ENCODE measurements at places on chromosomes 6 and 20. TPM values are rescaled to one million over a fixed set of nuclear protein-coding genes. Genes with fewer than 3 reads are reported as not detected.

Gene FRK
- total RNA-seq, result 0.16 TPM

Gene SLA2
- not detected for total RNA-seq

Gene ABHD16A
- total RNA-seq, result 19.4 TPM

Gene IL17A
- total RNA-seq, result not detected

Gene CYP24A1
- total RNA-seq, result not detected

Gene ALDH8A1
- 0.10 TPM for total RNA-seq

Gene ATP6V1G2
- total RNA-seq, result 3.4 TPM

Gene CLDN20
- total RNA-seq, result not detected

Gene KIF13A
- total RNA-seq, result 11.3 TPM

Gene DNAH8
- total RNA-seq, result not detected

Gene TP53TG5
- total RNA-seq, result not detected

Gene NFATC2
- total RNA-seq, result not detected

Gene MAP7
- not detected for total RNA-seq

Gene CFB
- total RNA-seq, result 2.2 TPM

Gene ADGRF5
- total RNA-seq, result not detected

Gene FAM209B
- not detected for total RNA-seq

Gene IP6K3
- total RNA-seq, result not detected

DNA sequence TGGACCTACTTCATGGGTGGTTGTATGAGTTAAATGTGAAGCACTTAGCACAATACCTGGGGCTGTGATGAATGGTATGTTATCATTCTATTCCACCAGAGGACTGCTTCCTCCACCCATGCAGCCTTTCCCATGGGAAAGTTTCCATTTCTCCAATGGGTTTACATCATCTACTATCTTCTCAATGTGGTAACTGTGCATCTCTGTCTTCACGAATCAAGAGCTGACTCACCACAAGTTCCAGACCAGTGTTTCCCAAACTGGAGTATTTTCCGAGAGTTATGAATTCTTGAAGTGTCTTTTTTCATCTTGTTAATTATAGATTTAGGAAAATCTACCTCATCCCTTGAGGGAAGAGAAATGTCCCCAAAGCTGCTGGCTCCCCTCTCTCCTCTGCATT lies 182.8 kb downstream of the UNC5CL start:
- no peak for DNase-seq

GRCh38 chr20:17627101-17627955 lies 54.7 kb downstream of the RRBP1 start:
- DNase-seq, result no peak

GRCh38 chr20:2750491-2751251 lies 49.8 kb downstream of the CPXM1 start:
- DNase-seq, result no peak

GRCh38 chr20:62409931-62410745 lies 3.1 kb upstream of the CABLES2 start:
- peak; percentile 42 for DNase-seq

- DNase-seq, result peak; percentile 87
These were observed 99.1 kb downstream of the HIVEP2 start for GRCh38 chr6:142845624-142846458.

DNA sequence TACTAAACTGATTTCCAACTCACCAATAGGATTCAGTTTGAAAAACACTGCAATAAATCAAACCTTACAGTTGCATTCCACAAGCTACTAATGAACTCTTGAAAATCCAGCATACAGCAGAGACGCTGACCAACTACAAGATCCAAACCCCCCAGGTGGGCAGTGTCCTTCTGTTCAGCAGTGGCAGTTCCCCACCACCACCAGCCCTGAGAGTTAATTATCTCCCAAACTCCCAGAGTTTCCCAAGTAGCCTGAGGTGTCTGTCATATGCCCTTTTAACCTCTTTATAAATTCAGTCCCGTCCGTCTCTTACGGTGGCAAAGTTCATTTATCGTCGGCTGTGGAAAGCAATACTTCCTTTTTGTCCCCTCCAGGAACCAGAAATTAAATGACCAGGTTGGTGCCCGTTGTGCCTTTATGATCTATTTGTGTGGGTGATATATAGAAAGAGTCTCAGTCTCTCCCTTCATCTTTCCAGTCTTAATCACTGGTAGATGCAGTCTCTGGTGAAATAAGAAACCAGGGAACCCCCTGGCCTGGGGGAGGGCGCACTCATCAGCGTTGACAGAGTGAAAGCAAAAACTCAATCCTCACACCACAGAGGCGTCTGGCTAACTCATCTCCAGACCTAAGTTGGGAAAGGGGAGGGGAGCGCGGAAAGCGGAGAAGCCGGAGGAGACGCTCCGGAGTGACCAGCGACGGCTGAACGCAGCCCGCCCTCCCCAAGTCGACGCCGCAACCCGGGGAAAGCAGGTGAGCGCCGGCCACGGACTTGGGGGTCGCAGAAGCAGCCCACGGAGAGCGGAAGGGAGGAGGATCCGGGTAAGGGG lies 717 bp downstream of the MRPL14 start:
- DNase-seq, result peak; percentile 91

DNA sequence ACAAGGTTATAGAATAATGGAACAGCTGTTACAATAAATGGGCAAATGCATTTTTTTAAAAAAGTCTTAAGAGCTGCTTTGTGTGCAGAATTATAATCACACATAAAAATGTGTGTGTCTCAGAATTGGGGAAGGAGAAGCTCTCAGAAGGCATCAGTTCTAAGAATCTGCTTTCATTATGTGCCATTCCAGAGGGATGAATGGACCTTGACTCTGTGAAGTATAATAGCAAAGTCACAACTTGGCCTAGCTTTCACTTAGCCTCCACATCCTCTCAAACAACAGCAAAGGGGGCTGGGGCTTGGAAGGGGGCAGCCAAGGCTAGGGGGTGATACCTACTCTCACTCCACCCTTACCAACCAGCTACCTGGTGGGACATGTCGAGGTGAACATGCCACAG lies 265.0 kb downstream of the CDC5L start:
- DNase-seq, result no peak

DNA sequence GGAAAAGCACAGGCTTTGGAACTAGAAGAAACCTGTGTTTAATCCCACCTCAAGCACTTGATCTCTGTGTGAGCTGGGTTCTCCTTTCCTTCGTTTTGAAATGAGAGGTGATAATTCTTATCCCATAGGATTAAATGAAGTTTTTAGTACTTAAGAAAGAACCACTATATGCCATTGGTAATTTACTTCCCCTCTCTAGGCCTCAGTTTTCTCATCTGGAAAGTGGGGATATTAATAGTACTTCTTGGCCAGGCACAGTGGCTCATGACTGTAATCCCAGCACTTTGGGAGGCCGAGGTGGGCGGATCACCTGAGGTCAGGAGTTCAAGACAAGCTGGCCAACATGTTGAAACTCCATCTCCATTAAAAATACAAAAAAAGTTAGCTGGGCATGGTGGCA lies 14.1 kb downstream of the REM1 start:
- DNase-seq, result no peak

- DNase-seq, result no peak
These were observed 204.7 kb upstream of the RNF217 start for GRCh38 chr6:124757560-124757959.

DNA sequence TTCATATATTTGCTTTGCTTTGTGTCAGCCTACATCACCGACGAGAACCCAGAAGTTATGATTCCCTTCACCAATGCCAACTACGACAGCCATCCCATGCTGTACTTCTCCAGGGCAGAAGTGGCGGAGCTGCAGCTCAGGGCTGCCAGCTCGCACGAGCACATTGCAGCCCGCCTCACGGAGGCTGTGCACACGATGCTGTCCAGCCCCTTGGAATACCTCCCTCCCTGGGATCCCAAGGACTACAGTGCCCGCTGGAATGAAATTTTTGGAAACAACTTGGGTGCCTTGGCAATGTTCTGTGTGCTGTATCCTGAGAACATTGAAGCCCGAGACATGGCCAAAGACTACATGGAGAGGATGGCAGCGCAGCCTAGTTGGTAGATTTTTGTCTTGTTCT lies 28.5 kb downstream of the DSE start:
- no peak for DNase-seq

DNA sequence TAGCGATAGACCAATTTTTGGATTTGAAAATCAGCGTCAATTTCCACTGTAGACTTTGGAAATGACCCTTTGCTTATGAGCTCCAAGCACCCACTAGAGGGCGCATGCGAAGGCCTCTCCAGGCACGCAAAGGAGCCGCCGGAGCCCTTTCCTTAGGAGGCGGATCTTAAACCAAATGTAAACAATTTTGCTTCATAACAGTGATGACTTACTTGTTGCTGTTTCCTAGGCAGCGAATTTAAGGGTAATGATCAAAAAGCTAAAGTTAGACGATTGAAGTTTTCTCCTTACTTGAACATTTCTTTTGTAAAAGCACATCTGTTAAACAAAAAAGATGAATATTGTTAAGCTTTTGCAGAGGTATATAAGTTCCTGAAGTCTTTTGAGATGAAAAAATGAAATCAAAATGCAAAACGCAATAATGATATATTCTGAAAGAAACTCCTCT lies 29.2 kb upstream of the EXOC2 start:
- DNase-seq, result peak; percentile 69

DNA sequence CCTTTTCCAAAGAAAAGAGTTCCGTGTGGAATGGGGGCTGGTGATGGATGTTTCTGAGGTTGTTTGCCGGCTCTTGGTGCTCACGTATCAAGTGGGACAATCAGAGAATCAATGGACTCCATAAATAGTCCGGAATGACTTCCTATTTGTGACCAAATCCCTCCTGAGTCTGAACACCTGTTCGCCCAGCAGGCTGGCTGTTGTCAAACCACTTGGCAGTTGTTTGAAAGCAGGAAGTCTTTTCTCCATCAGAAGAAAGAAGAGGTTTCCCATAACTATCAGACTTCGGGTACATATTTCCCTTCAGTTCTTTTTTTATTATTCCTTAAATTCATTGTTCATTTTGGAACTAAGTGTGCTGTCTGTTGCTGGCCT lies 154.7 kb upstream of the RIN2 start:
- DNase-seq, result no peak

GRCh38 chr6:109434456-109434855 lies 6.0 kb downstream of the PPIL6 start:
- no peak for DNase-seq

- no peak for DNase-seq
These were observed 50.3 kb downstream of the ANKRD6 start for GRCh38 chr6:89483111-89483720.

DNA sequence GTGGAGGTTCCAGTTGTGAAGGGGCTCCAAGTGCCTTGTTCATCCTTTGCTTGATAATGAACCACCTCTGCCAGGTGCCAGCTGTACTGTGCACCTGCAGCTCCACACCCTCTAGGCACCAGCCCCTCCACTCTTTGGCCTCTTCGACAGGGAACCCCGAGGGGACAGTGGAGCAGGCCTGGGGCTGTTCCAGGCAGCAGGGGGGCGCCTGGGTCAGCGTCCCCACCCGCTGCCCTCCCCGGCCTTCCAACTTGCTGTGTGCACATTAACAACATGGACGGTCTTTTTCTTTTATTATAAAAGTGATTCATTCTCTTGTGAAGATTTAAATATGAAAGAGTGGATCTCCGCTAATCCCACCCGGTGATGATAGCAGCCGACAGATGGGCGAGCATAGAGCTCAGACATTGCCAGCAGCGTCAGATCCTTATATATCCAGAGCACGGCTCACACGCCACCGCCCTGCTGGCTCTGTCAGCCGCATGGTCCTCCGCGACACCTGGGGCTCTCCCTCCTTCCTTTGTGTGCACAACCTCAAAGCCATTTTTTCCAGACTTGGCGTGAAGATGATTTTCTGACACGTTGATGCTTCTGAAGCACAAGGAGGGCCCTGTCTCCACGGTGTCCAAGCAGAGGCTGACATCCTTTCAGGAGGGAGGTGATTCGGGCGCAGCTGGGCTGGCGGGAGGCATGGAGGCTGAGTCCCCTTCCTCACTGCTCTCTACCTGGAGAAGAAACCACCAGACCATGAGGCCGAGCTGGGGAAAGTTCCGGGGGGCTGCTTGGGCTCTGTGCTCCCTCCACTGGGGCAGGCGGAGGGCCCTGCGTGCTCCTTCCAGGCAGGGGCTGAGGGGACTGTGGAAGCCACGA lies 22.2 kb upstream of the MRGBP start:
- DNase-seq, result no peak

GRCh38 chr20:2889209-2889608 lies 15.9 kb downstream of the PTPRA start:
- DNase-seq, result no peak

GRCh38 chr6:45741437-45742171 lies 274.1 kb downstream of the CLIC5 start:
- peak; percentile 10 for DNase-seq

DNA sequence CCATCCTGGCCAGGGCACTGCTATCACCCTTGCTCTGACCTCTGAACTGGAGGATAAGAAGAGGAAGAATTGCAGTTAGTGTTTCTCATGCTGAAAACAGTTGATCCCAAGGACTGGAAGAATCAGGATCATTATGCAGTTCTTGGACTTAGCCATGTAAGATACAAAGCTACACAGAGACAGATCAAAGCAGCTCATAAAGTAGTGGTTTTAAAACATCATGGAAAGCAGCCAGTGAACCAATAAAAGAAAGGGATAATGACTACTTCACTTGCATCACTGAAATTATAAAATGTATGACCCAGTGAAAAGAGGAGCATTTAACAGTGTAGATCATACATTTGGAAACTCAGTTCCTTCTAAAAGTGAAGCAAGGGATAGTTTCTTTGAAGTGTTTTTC lies 47.7 kb downstream of the DNAH8 start:
- no peak for DNase-seq

GRCh38 chr6:36376742-36377141 lies 10.7 kb downstream of the ETV7 start:
- no peak for DNase-seq

GRCh38 chr6:28345201-28345600 lies 4.5 kb upstream of the ZKSCAN3 start:
- no peak for DNase-seq

DNA sequence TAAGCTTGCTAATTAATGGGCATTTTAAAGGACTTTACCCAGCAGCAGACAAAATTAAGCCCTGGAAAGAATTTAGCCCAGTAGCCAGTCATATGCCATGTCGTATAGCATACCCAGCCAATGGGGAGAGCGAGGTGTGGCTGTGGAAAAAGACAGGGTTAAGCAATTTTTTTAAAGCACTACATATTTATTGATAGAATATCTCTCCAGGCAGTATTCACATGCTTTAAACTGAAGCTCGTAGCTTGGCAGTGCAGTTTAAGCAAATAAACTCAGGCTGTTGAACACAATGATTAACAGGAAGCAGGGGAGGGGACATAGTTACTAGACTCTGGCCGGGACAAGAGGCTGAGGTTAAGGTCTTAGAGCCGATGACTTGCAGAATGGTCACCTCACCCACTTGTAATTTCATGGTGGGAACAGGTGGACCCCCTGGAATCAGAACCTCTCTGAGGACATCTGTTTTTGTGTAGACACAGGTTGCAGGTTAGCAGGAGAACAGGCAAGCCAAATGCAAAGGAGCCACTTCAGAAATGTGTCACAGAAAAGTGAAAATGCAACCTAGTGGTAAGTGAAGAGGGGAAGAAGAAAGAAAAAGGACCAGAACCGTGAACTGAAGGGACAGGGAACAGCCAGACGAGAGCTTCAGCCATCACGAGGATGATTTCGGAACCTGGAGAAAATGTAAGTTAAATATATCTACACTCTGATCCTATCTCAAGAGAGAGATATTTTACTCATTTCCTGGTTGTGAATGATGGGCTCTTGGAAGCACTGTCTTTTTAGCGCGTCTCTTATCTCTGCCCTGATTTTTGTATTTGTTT lies 7.2 kb downstream of the GCNT2 start:
- DNase-seq, result peak; percentile 84
